Epithelial cell of proximal tubule (primary cell): ENCODE measurements at places on chromosomes 16 and 17. TPM values are rescaled to one million over a fixed set of nuclear protein-coding genes. Genes with fewer than 3 reads are reported as not detected.

- DNase-seq, result no peak
Measured at GRCh38 chr17:38879878-38880665, 10.2 kb downstream of the LASP1 start.

GRCh38 chr16:18816286-18816685, 14.9 kb upstream of the ARL6IP1 start:
- no peak for DNase-seq

GRCh38 chr16:72367851-72368250, 195.9 kb upstream of the PMFBP1 start:
- no peak for DNase-seq

GRCh38 chr16:28882551-28883160, 4.4 kb downstream of the ATP2A1 start:
- no peak for DNase-seq

GRCh38 chr16:30552956-30553355, 5.2 kb downstream of the ZNF764 start:
- DNase-seq, result no peak

ABCA8 gene
- total RNA-seq, result not detected in 2 replicates

TLK2 gene
- 27.4 and 27.6 TPM in 2 replicates for total RNA-seq

HSD17B2 gene
- total RNA-seq, result 0.29 and 0.72 TPM in 2 replicates
